ENCODE measurements at places on chromosomes 3 and 15.

- DNase-seq, result no peak
Observed at GRCh38 chr3:7700977-7701376, 800.6 kb upstream of the LMCD1 start.

GRCh38 chr3:176787506-176787905 lies 409.8 kb downstream of the TBL1XR1 start:
- no peak for DNase-seq

DNA sequence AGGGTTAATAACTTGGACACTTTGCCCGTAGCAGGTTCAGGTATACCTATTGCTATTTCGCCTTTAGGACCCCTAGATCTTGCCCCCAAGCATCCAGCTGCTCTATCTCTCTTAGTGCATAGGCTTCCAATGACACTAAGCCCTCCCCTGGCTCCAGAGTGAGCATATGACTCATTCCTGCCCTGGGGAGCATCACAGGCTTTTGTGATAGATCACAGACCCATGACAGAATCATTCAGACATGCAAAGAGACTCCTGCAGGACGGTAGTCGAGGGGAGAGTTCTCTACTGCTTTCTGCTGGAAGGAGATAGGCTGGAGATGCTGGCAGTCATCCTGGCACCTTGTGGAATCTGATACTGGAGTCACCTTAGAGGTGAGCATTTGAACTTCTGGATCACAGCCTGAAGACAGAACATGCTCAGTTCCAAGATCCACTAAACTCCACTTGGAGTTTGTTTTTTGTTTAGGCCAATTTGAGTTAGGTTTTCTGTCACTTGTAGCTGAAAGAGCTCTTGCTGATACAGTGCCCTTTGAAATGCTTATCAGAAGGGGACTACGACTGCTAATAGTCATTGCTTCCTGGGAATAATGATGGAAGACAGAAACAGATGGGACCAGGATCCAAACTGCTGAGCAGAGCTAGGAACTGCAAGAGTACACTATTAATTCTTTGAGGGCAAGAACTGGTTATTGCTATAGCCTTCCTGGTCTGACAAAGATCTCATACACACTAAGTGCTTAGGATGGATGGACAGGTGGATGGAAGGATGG lies 11.0 kb downstream of the LYSMD2 start:
- peak; percentile 38 for DNase-seq

GRCh38 chr3:72625602-72626337 lies 222.5 kb downstream of the SHQ1 start:
- no peak for DNase-seq

DNA sequence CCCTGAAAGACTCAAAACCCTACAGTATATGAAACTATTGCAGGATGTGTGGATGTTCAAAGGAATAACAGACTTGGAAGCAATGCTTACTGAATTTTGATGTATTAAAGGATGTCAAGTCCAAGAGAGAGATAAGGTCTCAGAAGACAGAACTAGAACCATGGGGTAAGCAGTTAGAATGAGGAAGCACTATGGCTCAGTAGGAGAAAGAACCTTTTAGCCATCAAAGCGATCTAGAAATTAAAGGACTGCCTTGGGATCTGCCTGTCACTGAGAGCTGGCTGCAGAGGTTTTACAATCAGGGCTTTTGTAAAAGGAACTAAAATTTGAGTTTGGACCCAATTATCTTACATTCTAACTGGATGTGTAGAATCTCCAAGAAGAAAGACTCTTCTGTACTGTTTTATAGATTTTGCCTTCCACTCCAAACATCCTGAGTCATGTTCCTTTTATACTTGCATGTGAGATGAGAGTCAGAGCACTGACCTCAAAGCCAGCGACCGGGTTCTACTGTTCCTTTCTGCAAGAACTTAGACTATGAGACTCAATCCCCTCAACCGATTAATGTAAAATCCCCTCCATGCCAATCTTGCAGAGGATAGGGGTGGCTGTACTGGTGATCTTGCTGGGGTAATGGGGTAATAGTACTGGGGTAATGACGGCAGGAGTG lies 412.3 kb upstream of the TPRG1 start:
- DNase-seq, result no peak

GRCh38 chr3:30186741-30187219 lies 419.6 kb upstream of the TGFBR2 start:
- no peak for DNase-seq

- peak; percentile 11 for DNase-seq
Observed at GRCh38 chr3:176469694-176470205, 727.5 kb downstream of the TBL1XR1 start.

DNA sequence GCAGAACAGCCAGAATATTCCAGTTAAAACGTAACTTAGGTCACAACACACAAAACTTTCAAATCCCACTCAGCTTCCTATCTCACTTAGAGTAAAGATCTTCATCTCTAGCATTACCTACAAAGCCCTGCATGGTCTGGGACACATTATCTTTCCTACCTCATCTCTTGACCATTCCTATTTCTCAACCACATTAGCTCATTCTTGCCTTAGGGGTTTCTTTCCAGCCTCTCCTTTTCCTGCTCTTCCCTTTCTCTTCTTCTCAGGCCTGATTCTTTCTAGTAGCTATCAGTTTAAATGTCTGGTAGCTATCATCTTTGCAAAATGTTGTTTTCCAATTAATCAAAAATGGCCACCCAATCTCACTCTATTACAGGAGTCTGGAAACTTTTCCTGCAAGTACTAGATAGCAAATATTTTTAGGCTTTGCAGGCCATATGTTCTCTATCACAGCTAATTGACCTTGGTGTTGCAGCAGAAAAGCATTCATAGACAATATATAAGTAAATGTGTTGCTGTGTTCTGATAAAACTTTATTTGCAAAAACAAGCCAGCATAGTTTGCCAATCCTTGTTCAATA lies 15.1 kb upstream of the CBLB start:
- DNase-seq, result no peak

DNA sequence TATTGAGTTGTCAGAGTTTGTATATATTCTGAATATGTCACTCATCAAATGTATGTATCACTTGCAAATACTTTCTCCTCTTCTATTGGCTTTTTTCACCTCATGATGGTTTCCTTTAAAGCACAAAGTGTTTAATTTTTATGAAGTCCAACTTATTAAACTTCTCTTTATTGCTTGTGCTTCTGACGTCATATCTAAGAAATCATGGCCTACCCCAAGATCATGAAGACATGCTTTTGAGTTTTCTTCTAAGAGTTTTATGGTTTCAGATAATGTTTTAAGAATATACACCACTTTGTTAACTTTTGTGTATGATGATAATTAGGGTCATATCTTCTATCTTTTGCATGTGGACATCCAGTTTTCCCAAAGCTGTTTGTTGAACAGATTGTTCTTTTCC lies 417.2 kb upstream of the ATP10A start:
- no peak for DNase-seq

GRCh38 chr3:123310741-123311140 lies 109.0 kb downstream of the SEC22A start:
- DNase-seq, result no peak

DNA sequence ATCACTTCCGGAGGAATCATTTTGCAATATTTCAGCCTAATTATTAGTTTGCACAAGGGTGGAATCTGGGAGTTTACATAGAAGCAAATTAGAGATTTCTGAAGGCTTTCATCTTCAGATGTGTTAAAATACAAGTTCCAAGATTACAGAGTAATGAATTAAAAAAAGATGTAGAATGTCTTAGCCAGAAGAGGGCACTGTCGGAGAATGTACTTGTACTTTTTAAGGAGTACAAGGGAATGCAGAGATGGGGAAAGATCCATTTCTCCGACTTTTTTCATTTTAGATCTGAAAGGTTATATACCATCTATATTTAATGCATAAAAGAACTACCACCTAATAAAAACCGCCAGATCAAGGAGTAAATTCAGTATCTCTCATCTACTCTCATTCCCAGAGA lies 43.1 kb upstream of the WDR5B start:
- peak; percentile 39 for DNase-seq

GRCh38 chr3:30221619-30222018 lies 384.8 kb upstream of the TGFBR2 start:
- no peak for DNase-seq

GRCh38 chr3:63508771-63509170 lies 143.7 kb upstream of the SNTN start:
- no peak for DNase-seq

DNA sequence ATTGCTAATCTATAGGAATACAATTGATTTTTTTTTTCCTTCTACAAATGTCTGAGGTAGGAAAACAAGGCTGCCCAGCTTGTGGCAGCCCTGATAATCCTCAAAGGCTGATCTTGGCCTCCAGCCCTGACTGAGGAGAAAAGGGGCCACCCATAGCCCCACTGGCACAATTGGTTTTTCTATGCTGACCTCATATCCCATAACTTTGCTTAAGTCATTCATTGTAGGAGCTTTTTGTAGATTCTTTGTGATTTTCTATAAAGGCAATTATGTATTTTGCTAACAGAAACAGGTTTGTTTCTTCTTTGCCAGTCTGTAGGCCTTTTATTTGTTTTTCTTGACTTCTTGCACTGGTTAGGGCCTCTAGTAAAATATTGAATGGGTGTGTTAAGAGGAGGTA lies 80.2 kb upstream of the C15orf39 start:
- no peak for DNase-seq

DNA sequence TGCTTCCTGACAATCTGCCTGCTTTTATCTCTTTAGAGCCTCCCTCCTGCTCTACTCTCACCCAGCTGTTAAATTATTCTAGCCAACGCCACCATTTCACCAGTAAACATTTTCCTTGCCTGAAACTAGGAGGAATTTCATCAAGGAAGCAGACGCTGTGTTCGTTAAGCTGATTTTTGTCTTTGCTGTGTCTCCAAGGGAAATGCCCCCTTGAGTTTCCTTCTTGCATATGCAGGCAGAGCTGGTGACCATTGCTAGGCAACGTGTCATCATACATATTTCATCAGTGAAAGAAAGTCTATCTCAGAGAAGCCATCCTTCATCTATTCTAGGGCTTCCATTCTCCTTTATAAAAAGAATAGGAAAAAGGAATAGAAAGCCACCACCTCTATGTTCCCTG lies 87.0 kb upstream of the ST8SIA2 start:
- DNase-seq, result no peak

GRCh38 chr15:36863570-36863969 lies 236.8 kb downstream of the MEIS2 start:
- no peak for DNase-seq

- no peak for DNase-seq
Observed at GRCh38 chr3:40128166-40128565, 181.3 kb upstream of the EIF1B start.

DNA sequence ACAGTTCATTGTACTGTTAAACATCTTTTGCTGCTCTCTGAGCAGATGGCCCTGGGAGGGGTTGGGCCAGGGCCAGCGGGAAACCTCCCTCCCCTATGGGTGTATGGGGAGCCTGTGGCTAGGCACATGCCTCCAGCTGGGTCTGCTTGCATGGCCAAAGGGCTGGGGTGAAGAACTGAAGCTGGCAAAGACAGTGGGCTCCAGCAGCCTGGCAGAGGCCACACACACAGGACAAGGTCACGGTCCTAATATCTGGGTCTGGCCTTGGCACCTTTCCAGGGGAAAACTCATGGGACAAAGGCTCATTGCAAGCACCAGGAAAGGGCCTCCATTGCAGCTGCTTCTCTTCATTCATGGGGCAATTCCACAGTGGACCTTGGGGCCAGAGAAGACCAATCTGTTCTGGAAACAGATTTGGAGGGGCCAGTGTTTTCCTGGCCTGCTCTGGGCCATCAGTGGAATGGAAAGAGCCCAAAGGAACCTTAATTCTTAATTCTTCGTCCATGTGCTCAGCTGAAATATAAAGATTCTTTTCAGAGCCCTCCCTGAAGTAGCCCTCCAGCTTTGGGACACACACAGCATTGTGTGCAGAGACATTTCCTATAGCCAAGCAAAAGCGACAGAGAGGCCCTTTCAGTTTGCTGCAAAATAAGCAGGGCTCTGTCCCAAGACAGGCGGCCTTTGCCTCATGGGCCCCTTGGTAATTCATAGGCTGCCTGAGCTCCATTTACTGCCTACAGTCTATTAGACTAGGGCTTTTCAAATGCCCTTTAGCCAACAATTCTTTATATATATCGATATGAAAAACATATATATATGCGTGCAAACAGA lies 11.3 kb upstream of the LIMD1 start:
- DNase-seq, result no peak

- peak; percentile 43 for DNase-seq
Observed at GRCh38 chr15:90885432-90886290, 1.4 kb downstream of the FES start.

DNA sequence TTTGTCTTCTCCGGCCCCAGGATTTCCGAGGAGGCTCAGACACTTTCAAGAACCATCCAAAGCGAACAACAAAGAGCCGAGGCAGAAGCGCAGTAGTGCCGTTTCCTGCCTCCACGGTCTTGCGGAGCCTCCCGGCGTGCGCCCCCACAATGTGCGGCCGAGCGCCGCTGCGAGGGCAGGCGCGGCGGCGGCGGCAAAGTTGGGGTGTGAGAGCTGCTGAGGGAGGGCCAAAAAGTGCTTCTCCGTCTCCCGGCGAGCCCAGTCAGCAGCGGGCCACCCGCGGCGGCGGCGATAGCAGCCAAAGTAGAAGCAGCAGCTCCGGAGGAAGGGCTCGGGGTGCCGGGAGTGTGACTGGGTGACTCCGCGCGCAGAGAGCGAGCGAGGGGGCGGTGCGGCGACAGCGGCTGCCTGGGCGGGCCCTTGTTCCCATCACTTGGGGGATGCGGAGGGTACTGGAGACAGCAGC lies 749.1 kb downstream of the ROBO1 start:
- peak; percentile 12 for DNase-seq

GRCh38 chr15:80317389-80318182 lies 65.6 kb upstream of the CTXND1 start:
- DNase-seq, result no peak

GRCh38 chr15:25728816-25729215 lies 134.3 kb downstream of the ATP10A start:
- DNase-seq, result no peak

- DNase-seq, result no peak
Observed at GRCh38 chr3:134079111-134079547, 49.4 kb upstream of the SLCO2A1 start.

Data from H4 (cell line).